ENCODE measurements at places on chromosomes 5 and 9.

DNA sequence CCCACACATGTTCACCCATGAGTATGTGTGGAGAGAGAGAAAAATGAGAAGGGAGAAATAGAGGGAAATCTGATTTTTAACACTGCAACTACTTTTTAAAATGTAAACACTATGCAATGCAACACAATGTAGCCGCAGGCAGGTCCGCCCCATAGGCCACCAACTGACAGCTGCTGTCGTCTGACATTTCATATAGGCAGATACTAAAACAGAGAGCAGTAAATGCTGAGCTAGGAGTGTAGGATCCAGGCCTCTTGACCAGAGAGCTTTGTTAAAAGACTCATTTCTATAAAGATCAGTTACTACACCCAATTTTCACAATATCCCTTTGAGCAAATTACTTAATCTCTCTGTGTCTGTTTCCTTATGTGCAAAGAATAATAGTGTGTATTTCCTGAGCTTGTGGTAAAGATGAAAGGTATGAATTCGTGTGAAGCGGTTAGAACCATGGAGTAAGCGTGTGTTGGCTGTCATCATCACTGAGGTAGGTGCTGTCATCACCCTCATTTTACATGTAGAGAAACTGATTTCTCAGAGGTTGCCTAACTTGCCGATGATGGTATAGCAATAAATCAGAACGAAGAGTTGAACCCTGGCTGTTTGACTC is 55.2 kb upstream of the PDE8B start:
- DNase-seq: no peak

DNA sequence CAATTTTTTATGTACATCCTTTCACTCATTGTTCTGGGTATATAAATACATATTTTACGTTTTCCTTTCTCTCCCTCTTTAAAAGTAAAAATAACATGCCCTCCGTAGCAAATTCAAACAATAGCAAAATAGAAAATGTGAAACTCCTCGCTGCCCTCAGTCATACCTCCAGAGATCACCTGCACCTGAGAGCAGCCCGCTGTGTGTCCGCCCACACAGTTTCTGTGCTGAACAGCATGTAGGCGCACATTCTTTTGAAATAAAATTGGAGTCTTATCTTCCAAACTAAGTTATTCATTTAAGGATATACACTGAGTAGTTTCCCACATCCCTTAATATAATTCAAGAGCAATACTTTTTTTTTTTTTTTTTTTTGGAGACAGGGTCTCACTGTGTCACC is 255.7 kb downstream of the AOPEP start:
- no peak for DNase-seq

DNA sequence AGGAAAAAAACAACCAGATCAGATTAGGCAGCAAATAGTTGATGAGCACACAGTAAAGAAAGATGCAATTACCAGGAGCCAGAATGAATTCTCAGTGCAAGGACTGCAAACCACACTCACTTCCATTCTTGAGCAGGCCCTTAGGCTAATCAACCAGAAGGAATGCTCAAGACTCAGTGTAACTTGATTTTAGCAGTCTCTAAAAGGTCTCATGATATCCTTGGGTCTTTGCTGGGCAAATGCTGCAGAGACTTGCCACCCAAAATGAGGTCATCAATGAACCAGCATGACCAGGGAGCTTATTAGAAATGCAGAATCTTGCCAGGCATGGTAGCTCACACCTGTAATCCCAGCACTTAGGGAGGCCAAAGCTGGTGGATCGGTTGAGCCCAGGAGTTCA is 20.1 kb upstream of the TMEM245 start:
- no peak for DNase-seq

DNA sequence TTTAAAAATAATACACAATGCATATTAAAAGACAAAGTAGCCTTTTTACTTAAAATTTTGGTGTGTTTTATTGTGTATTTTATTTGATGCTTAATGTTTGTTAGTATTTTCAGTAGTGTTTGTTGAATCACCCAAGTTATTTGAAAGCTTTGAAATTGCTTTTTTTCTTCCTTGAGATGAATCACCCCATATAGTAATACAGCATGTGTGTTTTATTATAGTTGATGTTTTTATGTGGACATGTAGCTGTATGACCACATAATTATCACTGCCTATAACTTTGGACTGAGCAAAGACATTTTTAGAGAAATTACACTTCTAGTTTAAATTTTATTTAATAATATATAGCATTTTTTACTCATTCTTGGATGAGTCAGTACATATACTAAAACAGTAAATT is 18.0 kb downstream of the FAM174A start:
- no peak for DNase-seq

DNA sequence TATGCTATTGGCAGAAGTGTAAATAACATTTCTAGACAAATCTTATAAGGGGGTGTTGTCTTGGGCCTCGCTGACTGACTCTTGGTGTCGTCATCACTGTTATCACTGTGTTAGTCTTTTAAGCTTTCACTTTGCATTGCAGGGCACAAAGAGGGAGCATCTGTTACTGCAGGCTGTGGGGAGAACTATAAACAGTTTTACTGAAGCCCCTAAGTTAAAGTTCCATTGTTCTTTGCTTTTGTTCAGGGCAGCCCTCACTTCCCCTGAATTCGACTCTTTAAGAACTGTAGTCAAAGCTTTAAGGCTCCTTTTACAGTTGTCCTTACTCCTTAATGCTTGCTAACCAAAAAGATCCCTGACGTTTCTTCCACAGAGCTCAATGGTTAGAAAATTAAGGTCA is 605.0 kb downstream of the RAB3C start:
- DNase-seq: no peak

DNA sequence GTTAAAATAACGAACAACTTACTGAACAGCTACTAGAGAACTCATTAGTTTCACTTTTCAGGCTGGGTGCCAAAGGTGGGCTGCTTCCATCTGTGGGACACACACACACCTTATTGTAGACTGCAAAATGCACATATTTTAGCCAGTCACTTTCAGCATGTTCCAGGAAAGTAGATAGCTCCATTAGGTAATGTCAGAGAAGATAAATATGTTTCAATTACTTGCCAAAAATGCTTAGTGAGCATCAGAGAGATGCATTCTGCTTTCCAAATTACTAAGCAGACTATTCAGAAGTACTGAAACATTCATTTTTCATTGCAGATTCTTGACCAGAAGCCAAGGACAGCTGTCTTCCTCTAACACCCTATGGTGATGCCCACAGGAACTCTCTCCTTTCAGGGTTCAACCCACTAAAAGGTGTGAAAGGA is 56.2 kb upstream of the APC start:
- DNase-seq: no peak

- no peak for DNase-seq
Measured at GRCh38 chr5:79873187-79873586, 117.9 kb downstream of the MTX3 start.

DNA sequence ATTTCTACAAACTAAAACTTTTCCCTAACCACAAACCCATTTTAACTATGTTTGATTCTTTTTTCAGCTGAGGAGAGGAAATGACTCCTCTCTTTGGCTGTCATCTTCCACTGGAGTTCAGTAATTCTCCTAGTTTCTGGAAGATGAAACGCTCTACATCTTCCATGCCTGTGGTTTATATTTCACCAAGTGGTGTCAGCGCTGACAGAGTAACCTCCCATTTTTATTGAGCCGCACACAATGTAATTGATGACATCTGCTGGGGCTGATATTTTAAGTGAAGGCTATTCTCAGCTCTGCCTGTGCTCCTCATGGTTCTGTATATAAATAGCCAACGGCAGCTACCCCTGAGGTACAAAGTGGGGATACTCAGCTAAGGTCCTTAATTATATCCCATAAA is 234.6 kb downstream of the SPOCK1 start:
- no peak for DNase-seq

- no peak for DNase-seq
Measured at GRCh38 chr9:90189306-90189705, 453.3 kb downstream of the DIRAS2 start.

DNA sequence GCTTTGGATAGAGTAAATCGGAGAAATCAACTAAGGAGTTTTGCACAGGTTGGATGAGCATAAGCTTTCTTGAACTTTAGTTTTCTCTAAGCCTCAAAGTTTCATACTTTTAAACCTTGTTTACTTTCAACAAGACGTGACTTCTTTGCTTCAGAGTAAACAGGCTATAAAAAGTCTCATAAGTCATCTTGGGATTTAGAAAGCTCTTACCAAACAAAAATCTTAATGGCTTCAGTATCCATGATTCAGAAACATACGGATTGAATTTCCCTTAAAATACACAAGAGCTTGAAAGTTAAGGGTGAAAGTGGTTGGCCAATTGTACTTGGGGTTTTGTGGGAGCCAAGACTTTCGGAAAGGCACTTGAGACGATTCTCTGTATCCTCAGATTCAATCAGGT is 270.9 kb upstream of the ANKH start:
- DNase-seq: no peak

GRCh38 chr5:179251276-179251969 is 93.8 kb downstream of the ADAMTS2 start:
- no peak for DNase-seq

GRCh38 chr5:38079620-38080402 is 178.5 kb upstream of the EGFLAM start:
- no peak for DNase-seq

GRCh38 chr9:94912700-94913249 is 186.3 kb downstream of the AOPEP start:
- DNase-seq: no peak

- no peak for DNase-seq
Measured at GRCh38 chr5:142009886-142010285, 2.9 kb downstream of the GNPDA1 start.

GRCh38 chr5:124195411-124195810 is 551.0 kb downstream of the ZNF608 start:
- peak; percentile 13 for DNase-seq

GRCh38 chr9:33651125-33651524 is 127.1 kb downstream of the ANKRD18B start:
- no peak for DNase-seq

- peak; percentile 10 for DNase-seq
Measured at GRCh38 chr5:80712919-80713318, 58.1 kb upstream of the DHFR start.

GRCh38 chr5:122494109-122494508 is 182.1 kb downstream of the SNCAIP start:
- peak; percentile 26 for DNase-seq

DNA sequence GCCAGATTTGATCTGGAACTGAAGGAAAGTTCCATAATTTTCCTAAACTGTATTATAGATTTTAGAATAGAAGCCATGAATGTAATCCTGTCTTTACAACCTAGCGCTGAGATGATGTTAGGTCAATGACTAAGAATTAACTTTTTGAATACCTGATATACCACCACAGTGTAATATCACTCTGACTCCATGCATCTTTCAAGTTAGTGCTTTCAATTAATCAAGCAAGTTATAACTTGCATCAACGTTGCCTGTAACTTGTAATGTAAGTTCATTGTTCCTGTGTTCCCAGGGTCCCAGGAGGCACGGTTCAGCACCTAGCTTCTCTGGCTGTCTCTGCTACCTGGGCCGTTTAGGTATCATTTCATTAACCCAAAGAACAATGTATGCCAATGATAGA is 139.3 kb downstream of the CSNK1G3 start:
- no peak for DNase-seq

- no peak for DNase-seq
Measured at GRCh38 chr5:116315531-116315930, 230.7 kb downstream of the COMMD10 start.

- DNase-seq: no peak
Measured at GRCh38 chr5:9118852-9119251, 427.0 kb downstream of the SEMA5A start.

DNA sequence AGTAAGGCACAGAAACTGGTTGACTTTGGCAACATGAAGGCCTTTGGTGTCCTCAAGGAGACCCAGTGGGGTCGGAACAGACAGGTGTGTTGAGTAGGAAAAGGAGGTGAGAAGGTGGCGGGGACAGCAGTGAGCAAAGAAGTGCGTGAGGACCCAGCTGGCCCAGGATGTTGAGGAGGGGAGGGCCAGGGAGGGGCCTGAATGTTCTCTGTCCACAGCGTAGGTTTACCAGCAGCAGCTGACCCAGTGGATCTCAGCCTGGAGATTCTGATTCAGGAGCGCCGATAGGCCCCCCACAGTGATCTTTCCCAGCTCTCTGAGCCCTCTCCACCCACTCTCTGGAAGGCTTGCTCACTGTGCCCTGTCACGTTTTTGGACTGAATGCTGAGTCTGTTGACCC is 88.5 kb downstream of the DAB2IP start:
- no peak for DNase-seq

DNA sequence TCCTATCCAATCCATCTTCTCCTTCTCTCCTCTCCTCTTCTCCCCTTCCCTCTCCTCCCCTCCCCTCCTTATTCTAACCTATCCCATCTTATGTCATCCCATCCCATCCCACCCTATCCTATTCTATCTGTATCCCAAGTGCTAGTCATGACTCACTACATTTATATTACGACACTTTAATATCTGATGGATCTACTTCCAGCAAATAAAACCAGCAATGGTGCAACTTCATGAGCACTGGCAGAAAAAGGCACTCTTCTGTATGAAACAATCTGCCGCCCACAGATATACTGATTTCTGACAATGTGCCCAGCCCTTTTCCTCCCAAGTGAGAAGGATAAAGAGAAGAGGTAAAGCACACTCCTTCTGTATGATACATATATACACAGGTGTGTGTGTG is 86.6 kb upstream of the ANKH start:
- no peak for DNase-seq

GRCh38 chr5:179769271-179769670 is 24.5 kb upstream of the LTC4S start:
- no peak for DNase-seq

GRCh38 chr5:168710706-168711105 is 131.5 kb upstream of the PANK3 start:
- DNase-seq: no peak

DNA sequence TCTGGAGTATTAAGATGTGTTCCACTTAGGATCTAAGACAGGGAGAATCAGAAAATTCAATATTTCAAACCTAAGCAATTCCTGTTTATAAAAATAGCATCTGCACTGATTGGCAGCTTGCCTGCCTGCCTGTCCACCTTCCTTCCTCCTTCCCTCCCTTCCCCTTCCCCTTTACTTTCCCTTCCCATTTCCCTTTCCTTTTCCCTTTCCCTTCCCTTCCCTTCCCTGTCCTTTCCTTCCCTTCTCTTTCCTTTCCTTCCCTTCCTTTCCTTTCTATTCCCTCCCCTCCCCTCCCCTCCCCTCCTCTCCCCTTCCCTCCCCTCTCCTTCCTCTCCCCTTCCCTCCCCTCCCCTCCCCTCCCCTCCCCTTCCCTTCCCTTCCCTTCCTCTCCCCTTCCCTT is 40.8 kb downstream of the PRDM6 start:
- DNase-seq: no peak

GRCh38 chr5:107199756-107200155 is 471.0 kb downstream of the EFNA5 start:
- no peak for DNase-seq

- DNase-seq: no peak
Measured at GRCh38 chr5:133203317-133204305, 151.8 kb downstream of the HSPA4 start.

- DNase-seq: no peak
Measured at GRCh38 chr5:109844695-109845094, 155.0 kb downstream of the MAN2A1 start.

GRCh38 chr5:77076961-77077828 is 9.9 kb downstream of the ZBED3 start:
- peak; percentile 76 for DNase-seq

All from NCI-H146 (cell line).